ENCODE measurements at places on chromosomes 7 and 10.

- no peak for DNase-seq
Observed at GRCh38 chr10:132314336-132314735, 6.6 kb upstream of the STK32C start.

DNA sequence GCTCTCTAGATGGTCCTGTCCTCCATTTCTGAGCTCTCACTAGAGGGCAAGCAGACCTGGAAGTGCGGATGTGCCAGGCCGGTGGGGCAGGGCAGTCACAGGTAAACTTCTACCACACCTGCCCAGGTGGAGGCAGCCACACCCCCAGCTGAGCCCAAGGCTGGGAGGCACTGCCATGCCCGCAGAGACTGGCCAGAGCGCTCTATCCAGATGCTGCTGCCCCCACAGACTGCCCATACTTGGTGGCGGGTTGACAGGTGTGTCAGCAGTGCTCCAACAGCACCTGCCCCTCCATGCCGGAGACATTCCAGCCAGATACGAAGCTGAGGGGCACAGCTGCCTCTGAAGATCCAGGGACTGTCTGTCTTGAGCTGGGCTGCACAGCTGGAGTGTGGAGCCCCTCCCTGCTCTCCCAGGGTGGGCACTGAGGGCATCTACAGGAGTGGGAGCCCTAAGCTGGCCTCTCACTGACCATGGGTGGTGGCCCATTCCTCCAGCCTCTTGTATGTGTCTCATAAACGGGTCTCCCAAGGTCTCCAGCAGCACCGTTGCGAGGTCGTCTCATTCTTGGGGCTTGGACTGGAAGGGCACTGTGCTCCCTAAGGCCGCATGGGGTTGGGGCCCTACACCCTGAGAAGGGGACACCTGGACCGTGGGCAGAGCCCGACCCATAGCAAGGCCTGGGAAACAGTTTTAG, 38.2 kb upstream of the PPIF start:
- no peak for DNase-seq

DNA sequence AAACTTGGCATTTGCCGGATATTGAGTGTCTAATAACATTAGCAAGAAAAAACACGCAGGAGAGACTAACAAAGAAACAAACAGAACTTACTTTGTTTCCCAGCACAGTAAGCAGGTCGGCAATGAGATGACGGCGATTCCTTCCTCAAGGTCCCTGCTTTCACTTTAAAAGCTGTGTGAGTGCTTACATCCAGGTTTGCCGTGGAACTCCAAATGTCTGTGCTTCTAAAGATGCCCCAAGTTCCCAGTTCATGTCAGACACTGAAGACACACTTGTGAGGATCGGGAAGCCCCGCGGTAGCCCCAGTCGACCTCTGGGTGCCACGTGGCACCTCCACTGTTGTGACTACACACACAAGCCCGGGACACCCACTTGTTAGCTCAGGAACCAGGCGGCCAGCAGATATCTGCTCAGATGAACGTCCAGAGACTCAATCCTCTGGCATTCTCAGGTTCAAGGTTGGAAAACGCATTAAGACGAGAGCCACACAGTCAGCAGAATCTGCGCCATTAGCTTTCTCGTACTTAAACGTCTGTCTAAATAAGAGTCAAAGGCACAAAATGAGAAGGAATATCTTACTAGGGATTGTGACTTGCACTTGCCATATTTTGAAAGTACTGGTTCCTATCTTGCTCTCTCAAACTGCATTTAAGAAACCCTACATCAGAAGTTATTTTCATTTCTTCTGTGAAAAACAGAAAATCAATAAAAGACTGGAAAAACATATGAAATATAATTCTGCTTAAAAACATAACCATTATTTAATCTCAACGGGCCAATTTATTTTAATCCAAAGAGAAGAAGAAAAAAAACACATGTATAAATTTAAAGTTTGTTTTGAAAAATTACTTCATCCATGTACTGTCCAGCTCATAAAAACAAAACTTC, 207.6 kb upstream of the KLF14 start:
- no peak for DNase-seq

GRCh38 chr10:92638037-92638436, 45.1 kb downstream of the KIF11 start:
- no peak for DNase-seq

DNA sequence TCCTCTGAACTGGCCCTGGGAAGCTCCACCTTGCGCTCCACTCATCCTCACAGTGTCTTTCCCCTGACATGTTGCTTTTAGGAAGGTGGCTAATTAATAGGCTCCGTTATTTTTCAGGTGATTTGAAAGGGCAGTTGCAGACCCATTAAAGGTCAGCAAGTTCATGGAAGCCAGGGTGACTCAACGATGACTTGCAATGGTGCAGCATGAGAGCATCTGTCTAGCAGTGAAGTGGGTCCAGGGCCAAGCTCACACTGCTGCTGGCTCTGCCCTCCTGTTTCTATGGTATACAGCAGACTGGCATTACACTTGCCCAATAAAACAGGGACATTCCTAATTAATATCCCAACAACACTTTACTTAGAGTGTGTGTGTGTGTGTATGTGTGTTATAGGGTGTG, 68.8 kb upstream of the WDR11 start:
- no peak for DNase-seq

DNA sequence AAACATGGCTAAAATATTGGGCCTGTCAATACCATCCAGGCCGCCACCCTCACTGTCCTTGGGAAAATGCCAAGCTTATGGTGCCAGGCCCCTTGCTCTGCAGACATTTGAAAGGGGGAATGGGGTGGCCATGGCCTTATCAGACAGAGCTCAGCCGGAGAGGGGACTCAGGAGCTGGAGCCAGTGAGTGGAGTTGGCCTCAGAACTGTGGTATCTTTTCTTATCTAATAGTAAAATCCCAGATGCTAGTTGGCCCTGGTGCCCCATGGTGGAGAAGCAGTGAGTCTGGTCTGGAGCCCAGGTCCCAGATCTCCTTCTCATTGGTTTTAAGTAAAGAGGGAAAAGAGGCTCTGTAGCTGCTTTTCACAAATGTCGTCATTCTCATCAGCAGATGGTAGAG, 49.6 kb upstream of the SORCS3 start:
- no peak for DNase-seq

GRCh38 chr7:95141755-95142154, 182.6 kb downstream of the PON1 start:
- DNase-seq, result no peak

- DNase-seq, result no peak
Observed at GRCh38 chr10:104127411-104127810, 5.4 kb downstream of the SFR1 start.

DNA sequence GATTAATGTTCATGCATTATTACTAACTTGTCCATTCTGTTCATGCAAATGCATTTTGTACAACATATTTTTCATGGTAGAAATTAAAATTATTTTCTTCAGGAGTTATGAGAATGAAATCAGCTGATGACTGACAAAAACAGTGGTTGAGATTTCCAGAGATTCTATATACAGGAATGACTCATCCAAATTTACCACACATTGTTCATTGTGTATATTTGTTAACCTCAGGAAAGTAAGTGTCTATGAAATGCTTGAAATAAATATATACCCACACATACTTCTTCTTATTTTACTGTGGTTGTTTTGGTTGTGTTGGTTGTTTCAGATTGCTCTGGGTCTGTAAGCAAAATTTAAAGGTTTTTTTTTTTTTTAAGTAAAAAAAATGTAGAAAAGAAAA, 108.1 kb upstream of the SP8 start:
- no peak for DNase-seq

DNA sequence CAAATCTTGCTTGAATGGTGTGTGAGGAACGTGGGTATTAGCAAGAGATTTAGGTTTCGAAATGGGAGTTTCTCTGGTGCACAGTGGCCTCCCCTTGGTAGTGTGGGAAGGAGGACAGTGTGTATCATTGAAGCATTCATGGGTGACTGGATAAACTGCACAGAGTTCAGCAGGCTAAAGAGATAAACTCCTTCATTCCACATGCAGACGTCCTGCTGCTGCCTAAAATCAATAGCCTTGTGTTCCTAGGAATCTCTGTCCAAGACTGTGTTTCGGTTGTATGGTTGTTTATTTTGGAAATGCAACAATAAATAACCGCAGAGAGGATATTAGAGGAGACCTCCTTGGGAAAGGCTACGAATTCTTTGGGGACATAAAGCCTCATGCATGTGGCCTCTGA, 100.9 kb upstream of the FAM171A1 start:
- no peak for DNase-seq

DNA sequence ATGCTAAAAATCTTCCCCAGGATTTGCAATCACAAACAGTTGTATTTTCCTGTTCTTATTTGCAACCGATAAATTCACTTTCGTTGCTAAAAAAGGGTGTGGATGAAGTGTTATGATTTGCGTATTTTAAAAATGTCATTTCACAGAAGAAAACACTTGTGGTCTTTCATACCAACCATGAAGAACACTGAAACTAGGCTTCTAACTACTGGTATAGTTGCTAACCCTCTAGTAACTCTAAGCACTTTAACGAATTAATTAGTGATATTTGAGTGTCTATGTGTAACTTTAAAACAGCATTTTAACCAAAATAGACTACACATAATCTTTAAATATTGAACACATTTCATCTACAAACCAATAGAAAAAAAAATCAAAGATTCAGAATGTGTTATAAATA, 188.1 kb upstream of the PTN start:
- DNase-seq, result no peak

DNA sequence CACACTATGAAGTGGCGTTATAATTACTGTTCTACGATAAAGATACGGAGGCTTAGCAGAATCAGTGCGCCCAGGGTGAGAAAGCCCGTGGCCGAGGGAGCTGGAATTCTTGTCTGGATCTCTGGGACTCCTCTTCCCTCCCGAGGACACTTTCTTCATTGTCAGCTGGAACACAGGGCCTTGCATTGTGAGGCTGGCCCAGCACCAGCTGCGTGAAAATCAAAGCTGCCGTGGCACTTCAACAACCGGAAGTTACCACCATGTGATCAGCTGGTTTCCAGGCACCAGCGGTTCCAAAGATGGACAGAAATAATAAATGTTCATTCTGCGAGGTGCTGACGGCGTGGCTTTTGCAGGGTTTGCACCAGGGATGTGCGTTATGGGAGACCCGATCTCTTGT, 234.0 kb upstream of the PITRM1 start:
- no peak for DNase-seq

- DNase-seq, result no peak
Observed at GRCh38 chr10:48547061-48547895, 57.6 kb downstream of the ARHGAP22 start.

- no peak for DNase-seq
Observed at GRCh38 chr10:128766915-128767314, 640.7 kb upstream of the MKI67 start.

- no peak for DNase-seq
Observed at GRCh38 chr10:69639291-69640195, 9.5 kb downstream of the FAM241B start.

DNA sequence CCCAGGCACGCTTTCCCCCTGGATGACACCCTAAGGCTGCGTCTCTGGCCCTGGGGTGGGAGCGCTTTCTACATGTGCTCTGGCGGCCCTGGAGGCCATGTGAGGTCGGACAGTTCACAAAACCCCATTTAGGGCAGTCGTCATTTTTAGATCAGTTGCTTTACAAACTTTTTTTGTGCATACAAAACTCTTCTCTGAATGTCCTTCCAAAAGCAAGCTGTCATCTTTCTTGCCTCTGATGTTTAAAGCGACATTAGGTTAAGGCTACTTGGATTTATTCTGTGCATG, 5.9 kb downstream of the MAFK start:
- no peak for DNase-seq

GRCh38 chr10:4804465-4804864, 21.5 kb upstream of the AKR1E2 start:
- no peak for DNase-seq

- no peak for DNase-seq
Observed at GRCh38 chr10:27685681-27686080, 59.9 kb downstream of the MKX start.

DNA sequence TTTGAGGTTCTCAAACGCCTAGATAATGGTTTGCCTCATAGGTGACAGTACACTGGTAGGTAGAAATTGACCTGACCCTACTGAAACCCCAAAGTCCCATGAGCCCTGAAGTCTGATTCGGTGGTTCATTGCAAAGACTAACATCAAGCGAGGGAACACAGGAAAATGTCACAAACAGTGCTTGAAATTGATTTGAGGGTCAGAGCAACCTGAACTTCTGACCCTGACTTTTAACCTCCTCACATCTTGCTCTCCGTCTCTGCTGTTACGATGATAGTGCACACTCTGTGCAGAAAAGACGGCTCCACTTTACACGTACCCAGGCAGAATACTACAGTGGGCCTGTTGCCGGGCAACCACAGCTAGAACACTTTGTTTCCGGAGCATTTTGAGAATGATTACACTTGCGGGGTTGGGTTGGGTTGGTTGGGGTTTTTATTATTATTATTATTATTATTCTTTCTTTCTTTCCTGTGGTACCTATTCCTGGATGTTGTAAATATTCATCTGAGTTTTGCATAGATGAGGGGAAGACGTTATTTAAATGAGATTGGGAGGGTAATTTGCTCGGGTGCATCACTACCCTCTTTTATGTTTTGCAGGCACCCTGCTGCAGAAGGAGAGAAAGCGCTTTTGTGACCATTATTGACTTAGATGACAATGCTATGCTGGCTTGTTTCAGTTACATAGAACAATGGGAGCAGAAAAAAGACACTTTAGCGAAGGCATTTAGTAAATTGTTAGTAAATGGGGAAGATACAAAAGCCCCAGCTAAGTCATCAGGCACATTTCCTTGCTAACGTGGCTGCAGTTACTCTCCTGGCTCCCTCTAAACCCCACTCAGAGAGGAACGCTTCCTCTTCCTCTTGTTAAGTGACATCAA, 438.1 kb upstream of the NRP1 start:
- DNase-seq, result peak; percentile 35

GRCh38 chr7:124856299-124856888, 73.2 kb downstream of the POT1 start:
- no peak for DNase-seq

DNA sequence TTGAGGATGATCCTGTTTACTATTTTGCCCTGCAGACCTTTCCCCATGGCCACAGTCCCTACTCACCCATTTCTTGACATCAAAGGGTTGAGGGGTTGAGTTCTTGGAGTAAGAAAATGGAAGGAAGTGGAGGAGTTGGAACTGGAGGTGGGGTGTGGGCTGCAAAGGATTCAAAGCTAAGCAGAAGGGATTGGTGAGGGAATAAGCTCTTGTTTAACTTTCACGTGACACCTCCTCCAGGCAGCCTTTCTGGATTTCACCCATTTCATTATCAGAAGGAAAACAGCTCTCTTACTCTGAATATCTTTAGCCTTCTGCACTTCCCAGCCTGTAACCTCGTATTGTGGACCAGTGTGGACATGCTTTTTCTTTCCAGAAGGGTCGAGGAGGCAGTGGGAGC, 13.7 kb downstream of the MOSPD3 start:
- DNase-seq, result no peak

DNA sequence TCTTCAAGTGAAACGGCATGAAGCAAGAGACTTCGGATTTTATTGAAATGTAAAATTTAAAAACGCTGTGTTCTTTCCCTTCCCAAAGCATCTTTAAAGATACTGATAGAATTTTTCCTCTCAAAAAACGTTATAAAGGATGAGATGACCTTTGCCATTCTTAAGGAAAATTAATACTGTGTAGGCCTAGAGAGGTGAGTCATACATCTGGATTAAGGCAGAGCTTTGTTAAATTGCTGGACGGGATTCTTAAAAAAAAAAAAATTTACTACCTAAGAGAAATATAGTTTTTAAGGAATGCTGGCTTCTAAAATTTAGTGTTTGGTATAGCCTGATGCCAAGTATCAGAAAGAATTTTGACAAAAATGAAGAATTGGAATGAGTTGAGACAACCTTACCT, 6.3 kb upstream of the HBP1 start:
- no peak for DNase-seq

All from NCI-H1930 (cell line).